RCC 7860 (cell line): ENCODE measurements at places on chromosomes 1 and 21.

- DNase-seq: no peak
Measured at GRCh38 chr1:171290621-171291020, 23.4 kb upstream of the FMO4 start.

GRCh38 chr1:151613282-151613780 is 1.5 kb downstream of the SNX27 start:
- DNase-seq: no peak

DNA sequence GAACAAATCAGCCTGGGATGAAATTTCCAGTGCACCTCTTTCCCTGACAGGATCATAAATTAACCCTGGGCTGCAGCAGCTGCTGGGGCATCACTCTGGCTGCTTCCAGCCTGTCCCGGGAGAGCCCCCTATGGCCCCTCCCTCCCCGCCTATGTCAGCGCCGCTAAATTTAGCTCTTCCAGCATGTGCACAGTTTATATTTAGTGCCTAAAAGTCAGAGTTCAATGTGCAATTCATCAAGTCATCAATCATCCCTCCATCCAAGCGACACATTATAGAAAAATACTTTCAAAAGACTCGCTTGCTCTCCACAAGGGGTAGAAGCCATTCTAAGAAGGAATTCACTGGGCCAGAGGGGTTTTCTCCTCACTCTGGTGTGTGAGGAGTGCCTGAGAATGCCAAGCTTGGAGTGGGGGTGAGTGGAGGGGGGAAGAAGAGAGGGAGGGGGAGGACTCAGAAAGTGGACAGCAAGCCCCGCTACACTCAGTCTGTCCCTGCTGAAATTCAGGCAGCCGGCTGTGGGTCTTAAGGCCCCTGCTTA is 37.4 kb downstream of the XCL1 start:
- DNase-seq: no peak

GRCh38 chr1:156372265-156372586 is 3.2 kb downstream of the RHBG start:
- DNase-seq: no peak

GRCh38 chr1:232599178-232600041 is 30.5 kb downstream of the SIPA1L2 start:
- peak; percentile 58 for DNase-seq

DNA sequence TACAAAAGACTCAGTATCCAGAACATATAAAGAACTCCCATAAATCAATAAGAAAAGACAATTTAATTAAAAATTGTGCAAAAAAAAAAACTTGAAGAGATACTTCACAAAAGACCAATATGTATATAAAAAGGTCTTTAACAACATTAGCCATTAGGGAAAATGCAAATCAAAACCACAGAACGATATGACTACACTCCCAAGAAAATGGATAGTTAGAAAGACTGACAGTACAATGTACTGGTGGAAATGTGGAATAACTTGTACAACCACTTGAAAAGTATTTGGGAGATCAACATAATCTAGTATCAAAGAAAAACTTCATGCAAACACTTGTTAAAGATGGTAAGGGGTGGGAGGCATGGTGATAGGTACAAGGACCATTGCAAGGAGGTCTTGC is 3.9 kb upstream of the CLCA1 start:
- DNase-seq: no peak

DNA sequence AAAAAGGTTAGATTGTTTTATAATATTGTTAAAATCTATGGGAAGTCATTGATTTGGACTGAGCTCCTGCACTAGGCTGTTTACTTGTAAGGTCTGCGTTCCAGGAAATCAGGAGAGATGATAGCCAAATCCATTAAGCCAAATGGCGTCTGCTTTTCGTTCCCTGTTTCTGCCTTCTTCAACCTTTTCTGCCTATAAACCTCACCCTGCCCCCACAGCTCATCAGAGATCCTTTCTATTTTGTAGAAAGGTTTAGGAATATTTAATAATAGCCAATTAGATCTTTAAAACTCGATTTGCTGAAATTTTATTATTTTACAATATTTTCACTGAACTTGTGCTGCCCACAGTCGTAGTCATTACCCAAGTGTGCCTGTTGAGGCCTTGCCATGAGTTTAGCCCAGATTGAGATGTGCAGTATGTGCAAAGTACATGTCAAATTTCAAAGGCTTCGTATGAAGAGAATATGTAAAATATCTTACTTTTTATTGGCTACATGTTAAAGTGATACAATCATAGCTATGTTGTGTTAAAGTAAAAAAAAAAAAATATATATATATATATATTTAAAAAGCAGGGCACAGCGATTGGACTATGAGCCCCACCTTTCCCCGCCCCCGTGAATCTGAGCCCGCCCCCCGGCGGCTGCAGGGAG is 444 bp upstream of the IARS2 start:
- no peak for DNase-seq

DNA sequence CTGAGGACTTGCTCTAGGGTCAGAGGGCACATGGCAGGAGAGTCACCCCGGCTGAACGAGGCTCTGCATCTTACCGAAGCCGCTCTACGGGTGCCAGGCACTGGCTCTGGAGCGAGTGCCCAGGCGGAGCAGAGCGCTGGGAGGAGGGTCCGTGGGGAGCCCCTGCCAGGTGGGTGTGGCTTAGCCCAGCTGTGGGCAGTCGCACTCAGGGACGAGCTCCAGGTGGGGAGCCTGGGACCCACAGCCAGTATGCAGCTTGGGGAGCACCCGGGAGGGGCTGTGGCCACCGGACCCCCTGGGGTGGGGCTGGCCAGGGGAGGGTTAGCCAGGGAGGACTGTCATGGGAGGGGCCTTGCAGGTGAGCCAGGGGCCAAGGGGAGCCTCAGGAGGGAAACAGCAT is 3.8 kb downstream of the AGRN start:
- no peak for DNase-seq

GRCh38 chr1:41983451-41983850 is 64.7 kb upstream of the HIVEP3 start:
- no peak for DNase-seq

DNA sequence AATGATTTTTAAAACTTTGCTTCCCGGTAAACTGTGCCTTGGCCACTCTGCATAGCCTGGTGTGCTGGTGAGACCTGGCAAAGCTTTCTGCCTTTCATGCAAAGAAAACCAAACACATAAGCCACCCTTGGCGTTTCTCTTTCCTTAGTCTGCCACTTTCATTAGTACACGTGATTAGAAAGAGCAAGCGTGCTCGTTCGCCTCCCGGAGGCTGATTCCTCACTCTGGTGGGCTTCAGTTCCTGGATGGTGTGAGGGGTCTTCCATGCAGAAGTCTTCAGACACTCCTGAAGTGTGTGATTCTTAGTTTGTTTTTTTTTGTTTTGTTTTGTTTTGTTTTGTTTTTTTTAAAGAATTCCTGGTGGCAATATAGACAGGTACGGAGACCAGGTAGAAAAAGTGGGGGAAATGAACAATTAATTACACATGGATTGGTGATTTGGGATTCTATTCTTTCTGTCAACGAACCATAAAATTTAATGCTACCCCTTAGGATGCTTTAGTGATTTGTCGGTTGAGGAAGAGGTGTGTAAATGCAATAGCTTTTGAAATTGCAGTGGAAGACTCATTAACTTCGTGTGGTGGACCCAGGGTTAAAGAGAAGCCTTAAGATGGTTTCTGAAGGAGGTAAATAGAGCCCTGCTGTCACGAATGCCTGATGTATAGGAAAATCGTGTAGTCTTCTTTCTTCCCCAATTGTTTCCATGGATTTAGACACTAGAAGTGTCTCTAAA is 2.1 kb downstream of the GALNT2 start:
- DNase-seq: no peak

DNA sequence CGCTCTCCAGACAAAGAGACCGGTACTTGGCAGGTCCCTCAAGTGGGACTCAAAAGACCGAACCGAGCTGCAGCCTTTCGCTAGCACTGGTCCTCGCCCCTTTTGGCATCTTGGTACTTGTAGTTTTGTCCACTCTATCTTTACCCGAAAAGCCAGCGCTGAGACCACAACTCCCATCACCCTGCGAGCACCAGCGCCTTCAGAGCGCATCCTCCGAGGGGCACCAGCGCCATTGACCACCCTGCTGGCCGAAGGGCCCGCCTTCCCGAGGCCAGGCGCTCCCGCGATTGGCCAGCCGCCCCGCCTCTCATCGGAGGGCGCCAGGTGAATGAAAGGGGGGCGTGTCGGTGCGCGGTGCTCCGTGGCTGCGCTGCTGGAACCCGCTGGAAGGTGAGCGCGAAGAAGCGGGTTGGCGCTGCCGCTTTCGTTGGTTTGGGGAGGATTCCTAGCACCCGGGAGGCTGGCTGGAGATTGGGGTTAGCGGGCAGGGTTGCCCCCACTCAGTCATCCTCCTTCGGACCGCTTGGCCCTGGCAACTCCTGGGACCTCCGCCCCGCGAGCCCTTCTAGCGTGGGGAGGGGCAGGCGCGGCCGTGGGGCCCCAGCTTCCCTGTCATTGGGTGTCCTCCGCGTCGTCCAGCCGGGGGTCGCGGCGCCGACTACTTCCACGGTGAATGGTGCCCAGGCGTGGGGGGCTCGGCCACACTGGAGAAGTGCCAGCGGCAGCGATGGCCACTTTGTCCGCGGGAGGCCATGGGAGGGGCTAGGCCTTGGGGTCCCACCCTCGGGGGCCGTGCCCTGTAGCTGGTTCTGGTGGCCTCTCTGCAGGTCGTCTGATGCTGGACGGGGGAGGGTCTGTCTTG is at the start of gene ZBTB8B:
TSS of gene ZBTB8B (plus strand) at position 357 of the 862 bp plus-strand sequence. CDS start 5,553 bp downstream, outside the sequence.
- DNase-seq: no peak

DNA sequence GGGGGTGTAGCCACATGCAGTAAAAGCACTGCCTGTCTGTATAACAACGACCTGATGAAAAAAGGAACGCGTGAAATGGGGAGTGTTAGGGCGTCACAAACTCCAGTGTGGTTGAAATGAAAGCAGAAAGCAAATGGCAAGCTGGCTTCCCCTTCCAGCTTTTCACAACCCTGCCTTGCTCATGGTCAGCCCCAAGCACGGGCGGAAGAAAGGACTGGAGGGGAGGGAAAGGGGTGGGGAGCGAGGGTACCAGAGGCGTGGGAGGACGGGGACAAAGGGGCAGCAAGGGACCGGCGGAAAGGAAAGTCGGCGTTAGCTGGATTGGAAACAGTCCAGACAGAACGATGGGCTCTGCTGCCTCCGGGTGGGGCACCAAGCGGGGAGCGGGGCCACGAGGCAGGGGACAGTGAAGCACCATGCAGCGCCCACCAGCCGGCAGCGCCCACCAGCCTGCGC is 9.6 kb downstream of the VPS26C start:
- DNase-seq: no peak

DNA sequence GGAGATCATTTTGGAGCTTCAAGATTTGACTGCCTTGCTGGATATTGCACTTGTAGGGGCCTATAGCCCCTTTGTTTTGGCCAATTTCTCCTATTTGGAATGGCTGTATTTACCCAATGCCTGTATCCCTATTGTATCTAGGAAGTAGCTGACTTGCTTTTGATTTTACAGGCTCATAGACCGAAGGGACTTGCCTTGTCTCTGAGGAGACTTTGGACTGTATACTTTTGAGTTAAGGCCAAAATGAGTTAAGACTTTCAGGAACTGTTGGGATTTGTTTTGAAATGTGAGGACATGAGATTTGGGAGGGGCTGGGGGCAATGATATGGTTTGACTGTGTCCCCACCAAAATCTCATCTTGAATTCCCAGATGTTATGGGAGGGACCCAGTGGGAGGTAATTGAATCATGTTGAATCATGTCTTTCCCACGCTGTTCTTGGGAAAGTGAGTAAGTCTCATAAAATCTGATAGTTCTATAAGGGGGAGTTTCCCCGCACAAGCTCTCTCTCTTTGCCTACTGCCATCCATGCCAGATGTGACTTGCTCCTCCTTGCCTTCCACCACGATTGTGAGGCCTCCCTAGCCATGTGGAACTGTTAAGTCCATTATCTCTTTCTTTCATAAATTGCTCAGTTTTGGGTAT is 276.1 kb downstream of the LMX1A start:
- DNase-seq: no peak
